Stomach (tissue), 19 donors: ENCODE measurements at places on chromosomes 11 and 22.
A peak's percentile ranks its signal among the peaks of the same experiment; 100 is the strongest.

DNA sequence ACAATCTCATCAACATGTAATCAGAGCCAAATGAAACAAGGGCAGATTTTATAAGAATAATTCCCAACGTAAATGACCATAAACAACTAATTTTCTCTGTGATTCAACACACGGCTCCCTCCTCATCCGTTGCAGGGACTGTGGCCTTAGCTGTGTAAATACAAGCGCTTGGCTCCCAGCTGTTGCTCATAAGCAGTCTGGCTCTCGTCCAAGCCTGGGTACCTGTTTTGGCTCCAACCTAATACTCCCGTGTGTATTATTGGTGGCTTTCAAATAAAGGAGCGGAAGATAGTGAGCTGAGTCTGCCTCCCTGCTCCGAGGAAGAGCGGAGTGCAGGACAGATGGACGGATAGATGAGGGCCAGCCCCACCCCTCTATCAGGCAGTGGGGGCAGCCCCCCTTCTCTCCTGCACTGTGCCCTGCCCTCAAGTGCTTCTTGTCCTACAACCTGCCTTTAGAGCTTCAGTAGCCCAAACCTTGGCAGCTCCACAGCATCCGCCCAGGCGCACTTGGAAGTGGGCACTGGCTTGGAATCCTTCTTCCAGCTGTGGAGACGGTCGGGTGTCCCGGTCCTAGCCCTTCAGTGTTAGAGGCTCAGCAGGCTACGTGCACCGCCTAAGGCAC is 670.9 kb downstream of the BRD1 start:
- peak; percentile 79 for DNase-seq
- H3K4me3 ChIP-seq: no peak overlapping the region
- peaks cover 80% of the 10 kb centered on the region for H3K27me3 ChIP-seq
- no peak overlapping the region for H3K27ac ChIP-seq
- no peaks in the 10 kb centered on the region for H3K4me1 ChIP-seq
- no peaks in the 10 kb centered on the region for H3K36me3 ChIP-seq

GRCh38 chr22:30902496-30903357 is 65.8 kb downstream of the MORC2 start:
- H3K36me3 ChIP-seq: peaks cover 13% of the 10 kb centered on the region
- H3K27ac ChIP-seq: no peak overlapping the region
- no peaks in the 10 kb centered on the region for H3K4me1 ChIP-seq
- H3K4me3 ChIP-seq: no peak overlapping the region

DNA sequence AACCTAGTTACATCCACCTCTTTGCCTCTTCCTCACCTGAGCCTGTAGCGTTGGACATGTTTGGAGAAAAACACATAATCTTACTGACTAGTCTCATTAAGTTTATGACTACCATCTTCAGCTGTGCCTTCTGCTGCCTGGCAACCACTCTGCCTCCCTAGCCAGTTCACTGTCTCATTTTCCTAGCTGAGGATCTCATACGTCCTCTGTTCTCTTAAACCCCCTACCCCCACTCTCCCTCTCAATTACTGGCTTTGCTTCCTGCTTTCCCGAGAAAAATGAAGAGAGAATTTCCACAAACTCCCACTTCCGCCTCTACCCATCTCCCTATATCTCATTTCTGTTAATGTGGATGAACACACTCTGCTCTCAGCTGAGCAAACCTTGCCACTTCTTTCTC is 239.3 kb upstream of the POU2AF2 start:
- H3K36me3 ChIP-seq: no peaks in the 10 kb centered on the region
- peak; percentile 13 for DNase-seq
- H3K27me3 ChIP-seq: no peaks in the 10 kb centered on the region
- H3K4me1 ChIP-seq: no peaks in the 10 kb centered on the region
- H3K27ac ChIP-seq: no peak overlapping the region

- H3K4me3 ChIP-seq: no peak overlapping the region
- no peaks in the 10 kb centered on the region for H3K36me3 ChIP-seq
- DNase-seq: no peak
- H3K4me1 ChIP-seq: no peaks in the 10 kb centered on the region
- peaks cover 12% of the 10 kb centered on the region for H3K27me3 ChIP-seq
Observed at GRCh38 chr11:69186316-69187260, 30.9 kb downstream of the SMIM38 start.

DNA sequence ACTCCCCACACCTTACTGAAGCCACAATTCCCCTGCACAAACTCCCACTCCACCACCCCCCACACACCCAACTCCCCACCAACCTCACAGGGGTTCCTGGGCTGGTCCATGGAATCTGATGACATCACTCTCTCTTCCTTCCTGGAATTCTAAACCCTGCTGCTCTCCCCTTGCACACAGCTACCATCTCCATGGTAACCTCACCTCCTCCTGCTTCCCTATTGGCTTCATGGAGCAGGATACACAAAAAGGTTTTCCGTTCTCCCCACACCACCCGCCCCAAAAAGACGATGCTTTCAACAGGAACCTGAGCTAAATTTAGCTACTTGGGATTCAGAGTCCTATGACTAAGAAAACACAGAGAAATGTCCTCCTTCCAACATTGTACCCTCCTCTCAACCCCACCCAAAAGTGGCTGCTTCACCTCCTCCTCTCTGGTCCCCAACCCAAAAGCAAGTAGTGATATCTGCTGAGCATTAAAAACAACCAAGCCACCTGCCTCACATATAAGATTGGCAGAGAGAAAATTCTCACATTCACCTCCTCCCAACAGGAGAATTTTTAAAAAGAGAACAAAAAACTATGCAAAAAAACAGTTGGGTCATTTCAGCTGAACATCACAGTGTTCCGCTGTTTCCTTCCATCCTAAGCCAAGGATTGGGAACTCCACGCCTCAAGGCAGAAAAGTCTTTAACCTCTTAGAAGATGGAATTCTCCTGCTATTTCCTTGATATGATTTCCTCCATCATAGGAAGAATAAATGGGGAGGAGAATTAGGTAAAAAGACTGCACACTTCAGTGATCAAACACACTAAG is 66.9 kb downstream of the RBFOX2 start:
- peaks cover 58% of the 10 kb centered on the region for H3K4me1 ChIP-seq
- no peak for DNase-seq
- no peaks in the 10 kb centered on the region for H3K36me3 ChIP-seq
- H3K27me3 ChIP-seq: no peaks in the 10 kb centered on the region
- peak overlapping the region; percentile 44 for H3K27ac ChIP-seq

DNA sequence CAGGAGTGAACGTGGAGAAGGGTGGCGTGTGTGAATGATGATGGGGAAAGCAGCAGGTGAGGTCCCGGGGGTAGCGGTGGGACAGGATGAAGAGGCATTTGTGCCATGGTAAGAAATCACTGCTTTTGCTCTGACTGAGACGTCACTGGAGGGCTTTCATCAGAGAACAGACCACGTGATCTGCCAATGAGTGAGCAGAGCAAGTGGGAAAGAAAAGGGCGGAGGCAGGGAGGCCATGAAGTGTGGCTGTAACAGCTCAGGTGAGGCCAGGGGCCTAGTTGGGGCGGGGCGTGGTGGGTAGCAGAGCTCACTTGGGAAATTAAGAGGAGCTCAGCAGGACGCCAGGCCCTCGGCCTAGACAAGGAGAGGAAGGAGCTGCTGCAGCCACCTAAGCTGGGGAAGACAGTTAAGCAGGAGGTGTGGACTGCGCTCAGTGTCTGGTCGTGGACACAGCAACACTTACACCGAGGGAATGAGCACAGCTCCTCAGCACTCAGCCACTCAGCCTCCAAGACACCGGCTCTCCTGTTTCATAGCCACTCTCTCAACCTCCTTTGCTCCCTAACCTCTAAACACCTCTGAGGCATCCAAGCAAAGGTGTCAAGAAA is 14.1 kb upstream of the TMEM121B start:
- peaks cover 40% of the 10 kb centered on the region for H3K36me3 ChIP-seq
- H3K27ac ChIP-seq: no peak overlapping the region
- no peak overlapping the region for H3K4me3 ChIP-seq
- no peak for DNase-seq
- no peaks in the 10 kb centered on the region for H3K4me1 ChIP-seq

- H3K4me3 ChIP-seq: no peak overlapping the region
- H3K36me3 ChIP-seq: no peaks in the 10 kb centered on the region
- H3K27ac ChIP-seq: no peak overlapping the region
- H3K27me3 ChIP-seq: no peaks in the 10 kb centered on the region
- H3K4me1 ChIP-seq: no peaks in the 10 kb centered on the region
Observed at GRCh38 chr11:26741036-26741435, 19.2 kb upstream of the SLC5A12 start.

DNA sequence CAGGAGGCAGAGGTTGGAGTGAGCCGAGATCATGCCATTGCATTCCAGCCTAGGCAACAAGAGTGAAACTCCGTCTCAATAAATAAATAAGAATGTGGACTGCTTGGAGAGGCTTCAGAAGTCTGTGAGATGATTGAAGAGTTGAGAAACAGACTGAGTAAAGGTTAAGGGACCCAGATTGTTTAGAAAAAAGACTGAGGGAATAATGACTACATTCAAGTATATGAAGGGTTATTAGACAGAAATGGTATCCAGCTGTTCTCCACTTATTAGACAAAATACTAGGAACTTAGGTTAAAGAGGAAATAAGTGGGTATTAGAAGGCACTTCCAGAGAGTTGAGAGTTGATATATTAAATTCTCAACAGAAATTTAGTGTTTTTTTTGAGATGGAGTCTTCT is 10.5 kb upstream of the YAP1 start:
- no peak for DNase-seq
- no peak overlapping the region for H3K27ac ChIP-seq
- no peaks in the 10 kb centered on the region for H3K4me1 ChIP-seq
- H3K36me3 ChIP-seq: no peaks in the 10 kb centered on the region
- no peak overlapping the region for H3K4me3 ChIP-seq
- no peaks in the 10 kb centered on the region for H3K27me3 ChIP-seq

- no peak overlapping the region for H3K27ac ChIP-seq
- no peaks in the 10 kb centered on the region for H3K36me3 ChIP-seq
- H3K4me1 ChIP-seq: no peaks in the 10 kb centered on the region
- H3K4me3 ChIP-seq: no peak overlapping the region
Observed at GRCh38 chr11:6124245-6124644, 16.8 kb downstream of the OR56B4 start.

GRCh38 chr22:43953988-43954785 is 1.1 kb upstream of the SAMM50 start:
- no peaks in the 10 kb centered on the region for H3K36me3 ChIP-seq
- peak overlapping the region; percentile 80 for H3K27ac ChIP-seq
- H3K4me1 ChIP-seq: peaks cover 33% of the 10 kb centered on the region

- no peak overlapping the region for H3K27ac ChIP-seq
- H3K36me3 ChIP-seq: peaks cover 10% of the 10 kb centered on the region
- no peak for DNase-seq
- H3K4me1 ChIP-seq: no peaks in the 10 kb centered on the region
Observed at GRCh38 chr11:19934828-19935259, 222.2 kb downstream of the NAV2 start.

DNA sequence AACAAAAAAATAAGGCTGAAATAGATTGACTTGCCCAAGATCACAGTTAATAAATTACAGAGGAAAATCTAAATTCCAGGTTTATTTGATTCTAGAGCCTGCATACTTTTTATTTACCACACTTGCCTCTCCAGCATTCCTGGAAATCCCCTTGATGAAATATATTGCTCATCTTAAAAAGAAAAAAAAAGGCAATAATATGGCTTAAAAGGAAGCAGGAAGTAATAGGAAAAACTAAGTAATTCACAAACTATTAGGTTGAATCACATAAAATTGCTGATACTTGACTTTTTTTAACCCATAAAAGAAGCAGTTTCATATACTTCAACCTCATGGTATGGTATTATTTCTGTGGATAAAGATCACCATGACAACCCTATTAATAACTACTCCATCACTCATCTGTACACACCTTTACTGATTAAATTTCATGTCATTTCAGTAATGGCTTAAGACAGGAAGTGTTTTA is 52.9 kb downstream of the COPB1 start:
- H3K27me3 ChIP-seq: no peaks in the 10 kb centered on the region
- no peak for DNase-seq

DNA sequence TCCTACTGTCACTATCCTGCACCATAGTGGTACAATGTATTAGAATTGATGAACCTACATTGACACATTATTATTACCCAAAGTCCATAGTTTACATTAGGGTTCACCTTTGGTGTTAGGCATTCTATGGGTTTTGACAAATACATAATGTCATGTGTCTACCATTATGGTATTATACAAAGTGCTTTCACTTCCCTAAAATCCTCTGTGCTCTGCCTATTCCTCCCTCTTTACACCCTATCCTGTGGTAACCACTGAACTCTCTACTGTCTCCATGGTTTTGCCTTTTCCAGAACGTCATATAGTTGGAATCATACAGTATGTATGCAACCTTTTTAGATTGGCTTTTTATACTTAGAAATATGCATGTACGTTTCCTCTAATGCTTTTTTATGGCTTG is 51.5 kb downstream of the CCDC15 start:
- H3K4me1 ChIP-seq: no peaks in the 10 kb centered on the region
- no peak for DNase-seq
- no peak overlapping the region for H3K4me3 ChIP-seq
- H3K27me3 ChIP-seq: no peaks in the 10 kb centered on the region

- H3K4me3 ChIP-seq: no peak overlapping the region
- no peaks in the 10 kb centered on the region for H3K36me3 ChIP-seq
- H3K27me3 ChIP-seq: no peaks in the 10 kb centered on the region
- no peak for DNase-seq
- H3K4me1 ChIP-seq: no peaks in the 10 kb centered on the region
- H3K27ac ChIP-seq: no peak overlapping the region
Observed at GRCh38 chr11:110883256-110883655, 171.0 kb upstream of the ARHGAP20 start.

- no peaks in the 10 kb centered on the region for H3K27me3 ChIP-seq
- H3K4me1 ChIP-seq: peaks cover 7% of the 10 kb centered on the region
- H3K36me3 ChIP-seq: no peaks in the 10 kb centered on the region
- no peak overlapping the region for H3K4me3 ChIP-seq
- H3K27ac ChIP-seq: no peak overlapping the region
Observed at GRCh38 chr22:38938221-38938620, 19.2 kb upstream of the APOBEC3A start.

DNA sequence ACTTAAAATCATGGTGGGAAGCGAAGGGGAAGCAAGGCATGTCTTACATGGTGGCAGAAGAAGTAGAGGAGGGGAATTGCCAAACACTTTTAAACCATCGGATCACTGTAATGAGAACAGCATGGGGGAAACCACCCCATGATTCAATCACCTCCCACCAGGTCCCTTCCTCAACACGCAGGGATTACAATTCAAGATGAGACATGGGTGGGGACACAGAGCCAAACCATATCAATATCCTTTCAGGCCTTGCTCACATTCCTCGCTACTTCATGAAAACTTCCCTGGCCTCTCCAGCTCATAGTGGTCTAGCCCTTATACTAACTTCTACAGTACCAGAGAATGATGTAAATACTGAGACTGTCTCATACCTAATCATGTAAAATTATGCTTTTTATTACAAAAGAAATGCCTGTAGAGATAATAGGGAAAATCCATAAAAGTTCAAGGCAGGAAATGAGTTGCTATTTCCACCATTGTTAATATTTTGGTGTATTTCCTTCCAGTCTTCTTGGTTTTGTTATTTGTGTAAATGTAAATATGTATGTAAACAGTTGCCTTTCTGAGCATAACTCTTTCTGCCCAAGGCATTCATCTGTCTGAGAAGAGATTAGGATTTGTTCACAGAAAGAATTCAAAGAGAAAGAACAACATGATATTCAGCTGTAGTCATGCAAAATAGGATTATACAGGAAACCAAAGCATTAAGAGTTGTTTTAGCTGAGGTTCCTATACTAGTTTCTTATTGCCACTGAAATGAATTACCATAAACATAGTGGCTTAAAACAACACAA is 104.3 kb upstream of the LDLRAD3 start:
- H3K27ac ChIP-seq: no peak overlapping the region
- no peak for DNase-seq
- H3K4me3 ChIP-seq: no peak overlapping the region
- no peaks in the 10 kb centered on the region for H3K36me3 ChIP-seq
